ENCODE measurements at places on chromosomes 11 and 22.

DNA sequence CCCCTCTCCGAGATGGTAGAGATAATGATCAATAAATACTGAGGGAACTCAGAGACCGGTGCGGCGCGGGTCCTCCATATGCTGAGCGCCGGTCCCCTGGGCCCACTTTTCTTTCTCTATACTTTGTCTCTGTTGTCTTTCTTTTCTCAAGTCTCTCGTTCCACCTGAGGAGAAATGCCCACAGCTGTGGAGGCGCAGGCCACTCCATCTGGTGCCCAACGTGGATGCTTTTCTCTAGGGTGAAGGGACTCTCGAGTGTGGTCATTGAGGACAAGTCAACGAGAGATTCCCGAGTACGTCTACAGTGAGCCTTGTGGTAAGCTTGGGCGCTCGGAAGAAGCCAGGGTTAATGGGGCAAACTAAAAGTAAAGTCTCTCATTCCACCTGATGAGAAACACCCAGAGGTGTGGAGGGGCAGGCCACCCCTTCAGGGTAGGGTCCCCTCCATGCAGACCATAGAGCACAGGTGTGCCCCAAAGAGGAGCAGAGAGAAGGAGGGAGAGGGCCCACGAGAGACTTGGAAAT, 43.2 kb downstream of the IGLL1 start:
- no peaks in the 10 kb centered on the region for H3K36me3 ChIP-seq
- no peak overlapping the region for H3K4me3 ChIP-seq
- H3K27me3 ChIP-seq: peaks cover 39% of the 10 kb centered on the region
- no peak overlapping the region for H3K27ac ChIP-seq

- H3K4me1 ChIP-seq: peaks cover 16% of the 10 kb centered on the region
- DNase-seq: peak; percentile 90
- peak overlapping the region; percentile 85 for H3K4me3 ChIP-seq
- no peaks in the 10 kb centered on the region for H3K27me3 ChIP-seq
Measured at GRCh38 chr11:111541254-111542061, 938 bp downstream of the LAYN start.

GRCh38 chr11:101127699-101128570, 1.7 kb downstream of the PGR start:
- no peak overlapping the region for H3K27ac ChIP-seq
- H3K4me3 ChIP-seq: peak overlapping the region; percentile 64
- no peaks in the 10 kb centered on the region for H3K36me3 ChIP-seq
- peaks cover 42% of the 10 kb centered on the region for H3K27me3 ChIP-seq

DNA sequence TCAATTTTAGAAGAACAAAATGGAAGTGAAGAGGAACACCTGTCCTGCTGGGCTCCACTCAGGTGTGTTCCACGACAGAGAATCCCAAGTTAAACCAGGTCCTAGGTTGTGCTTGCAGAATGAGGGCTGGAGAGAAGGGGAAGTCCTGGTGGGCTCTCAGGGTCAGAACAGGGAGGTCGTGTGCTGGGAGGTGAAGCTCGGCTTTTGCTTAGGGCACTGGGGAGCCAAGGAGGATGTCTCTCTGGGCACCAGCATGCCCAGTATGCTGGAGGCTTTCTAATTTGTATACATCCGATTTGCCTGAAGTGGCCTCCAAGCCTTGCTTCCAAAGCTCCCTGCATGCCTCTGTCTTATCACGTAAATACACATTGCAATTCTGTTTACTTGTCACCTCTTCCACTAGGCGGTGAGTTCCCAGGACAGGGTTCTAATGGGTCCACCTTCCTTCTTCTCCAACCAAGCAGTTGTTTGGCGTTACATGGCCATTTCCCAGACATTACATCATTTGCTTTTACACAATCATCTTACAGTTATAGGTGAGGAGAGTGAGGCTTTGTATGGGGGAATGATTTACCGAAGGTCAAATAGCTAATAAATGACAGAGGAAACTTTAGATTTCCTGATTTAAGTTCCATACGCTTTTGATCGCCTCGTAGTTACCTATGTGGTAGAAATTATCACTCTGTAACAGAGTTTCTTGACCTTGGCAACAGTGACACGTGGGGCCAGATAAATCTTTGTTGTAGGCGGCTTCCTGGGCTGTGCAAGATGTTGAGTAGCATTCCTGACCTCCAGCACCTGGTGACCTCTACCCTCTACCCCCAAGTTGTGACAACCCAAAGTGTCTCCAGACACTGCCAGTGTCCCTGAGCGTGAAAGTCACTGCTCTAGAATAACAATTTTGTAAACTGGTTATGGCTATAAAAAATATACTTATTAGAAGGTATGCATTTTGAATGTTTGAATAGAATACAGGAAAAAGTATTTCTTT, 901.5 kb downstream of the TBC1D22A start:
- no peak overlapping the region for H3K27ac ChIP-seq
- no peak overlapping the region for H3K4me3 ChIP-seq
- no peaks in the 10 kb centered on the region for H3K4me1 ChIP-seq
- no peaks in the 10 kb centered on the region for H3K36me3 ChIP-seq
- H3K27me3 ChIP-seq: no peaks in the 10 kb centered on the region

DNA sequence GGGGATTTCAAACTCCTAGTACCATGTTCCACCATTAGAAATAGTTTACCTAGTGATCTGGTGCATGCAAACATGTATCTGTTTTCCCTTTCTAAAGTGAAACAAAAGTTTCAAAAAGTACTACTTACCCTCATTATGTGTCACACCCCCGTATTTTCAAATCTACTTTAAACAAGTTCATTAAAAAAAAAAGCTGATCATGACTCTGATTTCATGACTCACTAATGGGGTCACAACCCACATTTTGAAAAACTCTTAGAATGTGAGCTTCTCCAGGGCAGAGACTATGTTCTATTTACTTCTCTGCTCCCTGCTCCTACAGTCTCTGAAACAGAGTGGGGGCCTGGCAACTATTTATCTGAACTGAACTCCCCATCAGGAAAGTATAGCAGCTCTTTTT, 18.2 kb downstream of the CHRM1 start:
- H3K36me3 ChIP-seq: no peaks in the 10 kb centered on the region
- H3K27me3 ChIP-seq: peaks cover 28% of the 10 kb centered on the region
- H3K27ac ChIP-seq: no peak overlapping the region
- DNase-seq: peak; percentile 55
- no peak overlapping the region for H3K4me3 ChIP-seq

DNA sequence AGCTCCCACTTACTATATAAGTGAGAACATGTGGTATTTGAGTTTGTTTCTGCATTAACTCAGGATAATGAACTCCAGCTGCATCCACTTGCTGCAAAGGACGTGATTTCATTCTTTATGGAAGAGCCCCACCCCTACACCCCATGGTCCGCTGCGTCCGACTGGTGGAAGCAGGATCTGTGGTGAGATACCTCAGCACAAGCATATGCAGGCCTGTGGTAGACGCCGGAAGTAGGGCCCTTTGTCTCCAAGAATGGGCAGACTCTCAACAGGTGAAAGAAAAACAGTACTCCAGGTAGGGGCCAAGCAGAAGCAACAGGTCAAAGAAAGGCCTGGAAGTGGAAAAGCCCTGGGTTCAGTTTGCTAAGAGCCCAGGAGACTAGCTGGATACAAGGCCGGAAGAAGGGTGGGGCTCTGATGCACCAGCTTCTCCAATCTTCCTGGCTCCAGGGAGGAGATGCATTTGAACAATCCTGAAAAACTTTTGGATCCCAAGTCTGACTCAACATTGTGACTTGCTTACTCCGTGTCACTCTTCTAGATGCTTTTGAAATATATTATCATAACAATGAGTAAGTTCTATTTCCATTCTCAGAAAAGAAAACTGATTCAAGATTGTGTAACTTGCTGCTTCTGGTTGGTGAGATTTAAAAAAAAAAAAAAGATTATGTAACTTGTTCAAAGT, 30.4 kb downstream of the NEAT1 start:
- no peak overlapping the region for H3K4me3 ChIP-seq
- no peaks in the 10 kb centered on the region for H3K27me3 ChIP-seq
- peaks cover 31% of the 10 kb centered on the region for H3K4me1 ChIP-seq
- H3K27ac ChIP-seq: peak overlapping the region; percentile 62

- no peaks in the 10 kb centered on the region for H3K27me3 ChIP-seq
- H3K27ac ChIP-seq: no peak overlapping the region
- no peaks in the 10 kb centered on the region for H3K36me3 ChIP-seq
- no peak for DNase-seq
- H3K4me1 ChIP-seq: no peaks in the 10 kb centered on the region
Measured at GRCh38 chr11:101336155-101336554, 206.5 kb upstream of the PGR start.

GRCh38 chr11:129392995-129393394, 17.3 kb downstream of the BARX2 start:
- H3K4me1 ChIP-seq: no peaks in the 10 kb centered on the region
- H3K4me3 ChIP-seq: no peak overlapping the region
- H3K27me3 ChIP-seq: peaks cover 18% of the 10 kb centered on the region
- no peaks in the 10 kb centered on the region for H3K36me3 ChIP-seq
- DNase-seq: no peak

DNA sequence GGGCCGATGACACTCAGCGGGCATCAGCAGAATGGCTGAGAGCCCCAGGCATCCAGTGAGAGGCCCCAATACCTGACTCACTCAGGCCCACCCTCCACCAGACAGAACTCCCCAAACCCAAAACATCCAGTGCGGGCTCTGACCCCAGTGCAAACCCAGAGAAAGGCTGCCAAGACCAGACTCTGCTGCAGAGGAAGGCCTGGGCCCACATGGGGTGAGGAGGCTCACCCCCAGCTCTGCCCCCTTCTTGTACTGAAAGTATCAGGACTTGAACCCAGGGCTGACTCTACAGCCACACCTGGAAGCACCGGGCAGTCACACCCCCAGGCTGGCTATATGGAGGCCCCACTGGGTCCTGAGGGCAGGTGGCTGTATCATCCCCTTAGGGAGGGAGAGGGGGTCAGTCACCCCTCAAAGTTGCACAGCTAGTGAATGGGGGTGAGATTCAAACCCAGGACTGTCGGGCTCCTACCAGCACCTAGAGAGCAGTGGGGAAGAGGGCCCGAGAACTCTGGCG, 49.3 kb downstream of the IGLL1 start:
- H3K27me3 ChIP-seq: peaks cover 48% of the 10 kb centered on the region
- H3K4me3 ChIP-seq: no peak overlapping the region
- no peak for DNase-seq
- no peaks in the 10 kb centered on the region for H3K36me3 ChIP-seq
- no peak overlapping the region for H3K27ac ChIP-seq

DNA sequence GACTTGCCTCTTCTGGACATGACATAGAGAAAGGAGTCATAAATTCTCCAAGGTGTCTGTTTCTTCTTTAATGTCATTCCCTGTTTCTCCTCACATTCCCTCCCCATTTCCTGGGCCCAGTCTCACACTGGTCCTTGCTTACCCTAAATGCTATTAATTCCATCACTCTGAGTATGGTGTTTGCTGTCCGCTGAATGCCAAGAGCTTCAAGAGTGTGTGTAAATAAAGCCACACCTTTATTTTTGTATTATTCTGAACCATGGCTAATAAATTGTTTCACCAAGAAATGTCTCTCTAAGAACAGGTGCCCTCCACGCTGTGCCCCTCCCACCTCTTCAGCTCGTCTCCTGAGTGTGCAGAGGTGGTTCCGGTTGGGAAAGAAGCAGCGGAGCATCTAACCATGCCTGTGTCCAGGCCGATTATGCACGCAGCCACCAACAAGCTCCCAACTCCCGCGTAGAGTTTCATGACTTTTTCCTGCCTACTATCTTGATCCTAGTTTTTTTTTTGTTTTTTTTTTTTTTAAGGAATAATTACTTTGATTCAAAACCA, 8.6 kb downstream of the TMEM121B start:
- peaks cover 24% of the 10 kb centered on the region for H3K36me3 ChIP-seq
- H3K27me3 ChIP-seq: peaks cover 17% of the 10 kb centered on the region
- H3K27ac ChIP-seq: no peak overlapping the region
- no peak overlapping the region for H3K4me3 ChIP-seq
- H3K4me1 ChIP-seq: peaks cover 2% of the 10 kb centered on the region
- DNase-seq: no peak

DNA sequence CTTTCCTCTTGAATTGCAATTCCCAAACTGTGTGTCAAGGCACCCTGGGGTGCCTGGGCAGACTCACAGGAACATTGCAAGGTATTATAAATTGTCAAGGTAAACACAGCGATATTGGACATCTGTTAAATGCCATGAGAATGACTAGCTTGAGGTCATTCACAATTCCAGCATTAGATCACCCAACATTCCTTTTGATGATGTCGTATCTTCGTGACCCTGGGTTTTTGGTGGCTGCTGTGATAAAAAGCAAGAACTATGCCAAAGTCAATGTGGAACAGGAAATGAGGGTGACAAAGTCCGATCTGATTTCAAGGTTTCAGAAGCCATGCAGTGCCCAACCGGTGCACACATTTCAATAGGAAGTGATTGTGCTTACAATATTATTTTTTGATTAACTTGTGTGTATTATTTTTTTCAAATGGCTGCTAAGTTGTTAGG, 458.4 kb downstream of the MIAT start:
- peak; percentile 75 for DNase-seq
- H3K27me3 ChIP-seq: no peaks in the 10 kb centered on the region
- peak overlapping the region; percentile 93 for H3K27ac ChIP-seq
- H3K4me1 ChIP-seq: peaks cover 19% of the 10 kb centered on the region
- H3K36me3 ChIP-seq: no peaks in the 10 kb centered on the region
- no peak overlapping the region for H3K4me3 ChIP-seq

GRCh38 chr11:83508804-83509203, 222.6 kb upstream of the CCDC90B start:
- H3K27me3 ChIP-seq: no peaks in the 10 kb centered on the region
- no peaks in the 10 kb centered on the region for H3K36me3 ChIP-seq
- DNase-seq: peak; percentile 3

DNA sequence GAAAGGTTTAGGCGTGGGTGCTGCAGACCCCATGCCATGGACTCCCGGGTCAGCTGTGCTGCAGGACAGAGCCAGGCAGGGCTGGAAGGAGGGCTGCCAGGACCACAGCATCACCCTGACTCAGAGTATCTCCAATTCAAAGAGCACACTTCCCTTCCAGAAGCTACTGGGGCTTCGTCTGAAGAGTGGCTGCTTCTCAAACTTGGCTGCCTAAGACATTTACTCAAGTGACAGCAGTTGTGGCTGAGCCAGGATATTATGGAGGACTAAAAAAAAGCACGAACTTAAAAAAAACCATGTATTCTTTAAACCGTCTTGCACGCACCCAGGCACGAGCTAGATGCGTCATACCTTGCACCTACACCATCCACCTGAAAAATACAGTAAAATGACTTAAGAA, 13.0 kb upstream of the BID start:
- no peak overlapping the region for H3K27ac ChIP-seq
- H3K27me3 ChIP-seq: no peaks in the 10 kb centered on the region
- peaks cover 32% of the 10 kb centered on the region for H3K36me3 ChIP-seq
- no peak for DNase-seq

- no peaks in the 10 kb centered on the region for H3K36me3 ChIP-seq
- no peak overlapping the region for H3K4me3 ChIP-seq
- peaks cover 38% of the 10 kb centered on the region for H3K27me3 ChIP-seq
Measured at GRCh38 chr11:15912825-15913224, 443.5 kb downstream of the SOX6 start.

- DNase-seq: no peak
- H3K4me3 ChIP-seq: no peak overlapping the region
- H3K27ac ChIP-seq: no peak overlapping the region
- peaks cover 19% of the 10 kb centered on the region for H3K4me1 ChIP-seq
Measured at GRCh38 chr11:44630511-44631210, 65.2 kb downstream of the CD82 start.

- no peaks in the 10 kb centered on the region for H3K4me1 ChIP-seq
- no peak overlapping the region for H3K27ac ChIP-seq
- DNase-seq: no peak
- H3K4me3 ChIP-seq: no peak overlapping the region
- H3K27me3 ChIP-seq: peaks cover 69% of the 10 kb centered on the region
Measured at GRCh38 chr22:47282851-47283250, 520.4 kb downstream of the TBC1D22A start.

Measured in mesenchymal stem cell (in vitro differentiated cells and primary cell).